ENCODE measurements at places on chromosomes 16 and 17.

GRCh38 chr16:3548445-3548844 is 28.8 kb downstream of the NLRC3 start:
- H3K27me3 ChIP-seq: no peaks in the 10 kb centered on the region
- no peak for DNase-seq
- no peak overlapping the region for H3K4me3 ChIP-seq
- no peak overlapping the region for H3K27ac ChIP-seq

- H3K27ac ChIP-seq: peak overlapping the region; percentile 56
- no peak overlapping the region for H3K4me3 ChIP-seq
- DNase-seq: peak; percentile 60
- peaks cover 42% of the 10 kb centered on the region for H3K4me1 ChIP-seq
These were observed 14.3 kb downstream of the PIEZO1 start for GRCh38 chr16:88770461-88771293.

DNA sequence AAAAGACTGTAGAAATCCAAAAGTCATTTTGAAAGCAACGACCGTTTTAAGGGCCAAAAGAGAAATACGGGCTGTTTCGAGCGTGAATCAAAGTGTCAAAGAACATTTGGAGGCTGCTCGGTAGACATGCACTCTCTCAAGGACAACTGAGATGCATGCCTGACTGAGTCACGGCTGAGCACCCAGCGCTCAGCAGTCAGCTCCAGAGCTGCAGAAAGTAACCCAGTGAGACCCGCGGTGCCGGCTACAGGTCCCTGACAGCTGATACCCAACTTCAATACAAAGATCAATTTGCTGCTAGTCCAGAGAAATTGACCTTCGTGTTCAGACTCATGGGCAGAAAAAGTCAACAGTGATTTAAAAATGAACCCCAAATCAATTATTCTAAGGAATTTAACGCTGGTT is 214.9 kb downstream of the STX8 start:
- no peak overlapping the region for H3K27ac ChIP-seq
- H3K4me3 ChIP-seq: no peak overlapping the region
- H3K27me3 ChIP-seq: no peaks in the 10 kb centered on the region
- peaks cover 7% of the 10 kb centered on the region for H3K4me1 ChIP-seq
- H3K36me3 ChIP-seq: no peaks in the 10 kb centered on the region

- peaks cover 2% of the 10 kb centered on the region for H3K27me3 ChIP-seq
- no peaks in the 10 kb centered on the region for H3K4me1 ChIP-seq
- DNase-seq: no peak
- no peak overlapping the region for H3K27ac ChIP-seq
These were observed 84.6 kb downstream of the SOCS1 start for GRCh38 chr16:11171448-11171709.

DNA sequence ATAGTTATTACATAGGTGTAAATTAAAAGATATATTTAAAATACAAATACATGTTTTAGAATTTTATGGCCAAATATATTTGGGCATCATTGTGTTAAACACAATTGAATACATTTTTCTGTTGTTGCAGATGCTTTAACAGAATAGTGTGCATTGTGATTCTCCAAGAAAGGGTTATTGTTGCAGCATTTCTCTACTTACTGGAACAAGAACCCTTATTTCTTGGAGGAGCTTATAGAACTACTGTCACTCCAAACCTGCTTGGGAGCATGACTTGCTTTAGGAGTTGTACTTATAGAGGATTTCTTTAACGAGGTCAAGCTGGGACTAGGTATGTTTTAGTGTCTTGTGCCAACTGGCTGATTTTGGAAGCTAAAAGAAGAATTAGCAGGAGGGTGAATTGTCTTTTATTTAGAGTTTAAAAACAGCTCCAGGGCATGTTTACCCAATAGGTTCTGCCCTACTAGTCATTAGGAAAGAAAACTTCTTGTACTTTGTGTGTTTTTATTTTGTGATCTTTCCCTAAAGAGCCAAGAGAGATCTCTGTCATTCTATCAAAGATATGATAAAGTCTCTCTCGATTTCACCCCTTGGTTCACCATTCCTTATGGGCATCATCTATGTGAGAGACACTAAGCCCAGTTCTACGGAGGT is 279.8 kb upstream of the SALL1 start:
- H3K36me3 ChIP-seq: no peaks in the 10 kb centered on the region
- H3K4me3 ChIP-seq: no peak overlapping the region
- DNase-seq: no peak
- H3K27me3 ChIP-seq: no peaks in the 10 kb centered on the region

DNA sequence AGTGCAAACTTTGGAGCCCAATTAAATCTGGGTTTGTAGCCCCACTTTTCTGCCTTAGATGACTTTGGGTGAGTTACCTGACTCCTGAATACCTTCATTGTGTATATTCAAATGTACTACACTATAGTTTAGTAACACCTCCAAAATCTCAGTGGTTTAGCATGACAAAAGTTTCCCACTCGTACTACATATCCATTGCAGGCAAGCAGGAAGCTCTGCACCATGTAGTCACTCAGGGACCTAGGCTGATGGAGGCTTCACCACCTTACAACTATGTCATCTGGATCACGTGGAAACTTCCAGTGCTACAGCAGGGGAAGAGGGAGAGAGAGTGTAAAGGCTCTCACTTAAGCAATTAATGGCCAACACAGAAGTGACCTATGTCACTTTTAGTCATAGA is 14.2 kb downstream of the ANKFN1 start:
- no peaks in the 10 kb centered on the region for H3K4me1 ChIP-seq
- no peak overlapping the region for H3K4me3 ChIP-seq
- H3K27ac ChIP-seq: no peak overlapping the region
- DNase-seq: no peak
- H3K36me3 ChIP-seq: no peaks in the 10 kb centered on the region

GRCh38 chr17:17944743-17945142 is 27.5 kb downstream of the TOM1L2 start:
- H3K27me3 ChIP-seq: no peaks in the 10 kb centered on the region
- no peak overlapping the region for H3K4me3 ChIP-seq
- DNase-seq: no peak
- H3K27ac ChIP-seq: no peak overlapping the region

DNA sequence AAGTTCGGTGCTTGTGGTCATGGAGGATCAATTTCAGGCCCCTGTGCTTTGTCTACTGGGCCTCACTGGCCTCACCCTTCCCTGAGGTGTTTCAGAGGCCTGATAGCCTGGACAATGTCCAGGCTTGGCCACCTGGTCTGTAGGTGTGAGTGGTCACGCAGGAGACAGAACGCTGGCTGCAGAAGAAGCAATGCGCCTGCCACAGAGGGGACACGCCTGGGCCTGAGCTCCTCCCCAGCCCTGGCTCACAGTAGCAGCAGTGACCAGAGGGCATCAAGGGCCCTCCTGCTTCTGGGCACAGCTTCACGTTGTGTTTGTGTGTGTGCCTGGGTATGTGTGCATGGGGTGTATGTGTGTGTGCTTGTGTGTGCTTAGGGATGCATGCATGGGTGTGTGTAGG is 1.9 kb upstream of the PITPNM3 start:
- H3K4me3 ChIP-seq: peak overlapping the region; percentile 19
- no peak overlapping the region for H3K27ac ChIP-seq
- H3K27me3 ChIP-seq: peaks cover 37% of the 10 kb centered on the region
- H3K36me3 ChIP-seq: no peaks in the 10 kb centered on the region

GRCh38 chr17:61587807-61588660 is 3.0 kb downstream of the NACA2 start:
- no peak overlapping the region for H3K4me3 ChIP-seq
- no peaks in the 10 kb centered on the region for H3K4me1 ChIP-seq
- no peak for DNase-seq

DNA sequence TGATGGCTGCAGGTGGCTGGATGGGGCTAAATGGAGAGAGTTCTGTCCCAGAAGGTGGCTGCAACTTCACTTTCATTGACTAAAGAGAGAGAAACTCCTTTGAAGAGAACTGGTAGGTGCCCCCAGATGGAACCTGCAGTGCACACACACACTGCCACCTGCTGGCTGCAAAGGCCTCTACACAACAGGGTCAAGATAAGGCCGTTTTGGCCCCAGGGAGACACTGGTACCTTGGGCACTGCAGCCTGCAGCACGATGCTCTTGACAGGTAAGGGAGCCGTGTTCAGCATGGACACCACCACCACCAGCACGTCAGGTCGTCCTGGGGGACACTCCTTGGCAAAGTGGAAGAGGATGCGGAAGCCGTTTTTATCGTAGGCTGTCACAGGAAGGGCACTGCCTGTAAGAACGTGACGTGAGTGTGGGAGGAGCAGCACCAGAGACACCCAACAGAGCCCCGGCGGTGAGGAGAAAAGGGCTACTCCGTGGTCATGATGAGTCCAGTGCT is 22.7 kb downstream of the GGA3 start:
- DNase-seq: peak; percentile 44
- no peak overlapping the region for H3K27ac ChIP-seq
- H3K4me3 ChIP-seq: no peak overlapping the region
- no peaks in the 10 kb centered on the region for H3K27me3 ChIP-seq
- peaks cover 8% of the 10 kb centered on the region for H3K4me1 ChIP-seq

DNA sequence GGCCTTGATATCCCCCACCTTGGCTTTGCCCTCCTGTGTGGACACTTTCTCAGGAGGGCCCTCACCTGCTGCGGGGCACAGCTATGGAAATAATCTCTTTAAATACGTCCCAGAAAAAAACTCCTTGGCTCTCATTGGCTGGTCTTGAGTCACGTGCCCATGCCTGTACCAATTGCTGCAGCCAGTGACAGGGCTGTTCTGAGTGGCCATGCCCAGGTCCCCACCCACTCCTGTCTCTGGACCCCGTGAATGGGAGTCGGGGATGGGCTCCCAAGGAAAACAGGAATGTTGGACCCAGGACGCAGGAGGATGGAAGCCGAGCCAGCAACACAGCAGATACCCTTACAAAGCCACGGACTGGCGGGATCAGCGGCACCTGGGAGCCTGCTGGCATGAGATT is 53.1 kb upstream of the CDR2 start:
- H3K36me3 ChIP-seq: peaks cover 5% of the 10 kb centered on the region
- H3K27me3 ChIP-seq: peaks cover 2% of the 10 kb centered on the region
- H3K27ac ChIP-seq: no peak overlapping the region
- H3K4me3 ChIP-seq: no peak overlapping the region
- H3K4me1 ChIP-seq: peaks cover 2% of the 10 kb centered on the region
